ENCODE measurements at places on chromosomes 3 and 15.
A peak's percentile ranks its signal among the peaks of the same experiment; 100 is the strongest.

GRCh38 chr3:15979495-15979894 is 181.7 kb upstream of the ANKRD28 start:
- no peak for DNase-seq

- DNase-seq = peak; percentile 90
Measured at GRCh38 chr3:126287536-126288241, 69.5 kb downstream of the KLF15 start.

- no peak for DNase-seq
Measured at GRCh38 chr3:14543446-14543845, 3.3 kb upstream of the GRIP2 start.

GRCh38 chr3:96072226-96072625 is 742.2 kb upstream of the EPHA6 start:
- no peak for DNase-seq

DNA sequence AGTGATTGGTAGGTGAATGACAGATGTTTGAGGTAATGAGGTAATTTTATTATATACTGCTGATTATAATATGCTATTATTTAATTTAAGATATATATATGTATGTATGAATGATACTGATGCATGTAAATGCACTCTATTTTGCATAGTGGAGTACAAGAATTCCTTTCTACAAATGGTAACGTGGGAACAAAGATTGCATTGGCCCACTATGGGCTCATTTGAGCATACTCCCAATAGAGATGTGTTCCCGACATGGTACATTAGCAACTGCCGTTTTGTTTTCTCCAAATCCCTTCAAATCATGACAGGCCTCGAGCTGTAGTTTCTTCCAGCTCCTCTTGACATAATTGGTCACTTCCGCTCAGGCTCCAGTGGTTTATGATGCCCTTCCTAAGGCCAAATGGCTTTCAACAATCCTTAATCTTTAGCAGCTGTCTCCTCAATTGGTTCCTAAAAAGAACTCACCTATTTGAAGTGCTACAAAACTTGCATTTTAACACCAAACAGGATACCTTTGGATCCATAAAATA is 266.1 kb downstream of the ADAMTSL3 start:
- no peak for DNase-seq

DNA sequence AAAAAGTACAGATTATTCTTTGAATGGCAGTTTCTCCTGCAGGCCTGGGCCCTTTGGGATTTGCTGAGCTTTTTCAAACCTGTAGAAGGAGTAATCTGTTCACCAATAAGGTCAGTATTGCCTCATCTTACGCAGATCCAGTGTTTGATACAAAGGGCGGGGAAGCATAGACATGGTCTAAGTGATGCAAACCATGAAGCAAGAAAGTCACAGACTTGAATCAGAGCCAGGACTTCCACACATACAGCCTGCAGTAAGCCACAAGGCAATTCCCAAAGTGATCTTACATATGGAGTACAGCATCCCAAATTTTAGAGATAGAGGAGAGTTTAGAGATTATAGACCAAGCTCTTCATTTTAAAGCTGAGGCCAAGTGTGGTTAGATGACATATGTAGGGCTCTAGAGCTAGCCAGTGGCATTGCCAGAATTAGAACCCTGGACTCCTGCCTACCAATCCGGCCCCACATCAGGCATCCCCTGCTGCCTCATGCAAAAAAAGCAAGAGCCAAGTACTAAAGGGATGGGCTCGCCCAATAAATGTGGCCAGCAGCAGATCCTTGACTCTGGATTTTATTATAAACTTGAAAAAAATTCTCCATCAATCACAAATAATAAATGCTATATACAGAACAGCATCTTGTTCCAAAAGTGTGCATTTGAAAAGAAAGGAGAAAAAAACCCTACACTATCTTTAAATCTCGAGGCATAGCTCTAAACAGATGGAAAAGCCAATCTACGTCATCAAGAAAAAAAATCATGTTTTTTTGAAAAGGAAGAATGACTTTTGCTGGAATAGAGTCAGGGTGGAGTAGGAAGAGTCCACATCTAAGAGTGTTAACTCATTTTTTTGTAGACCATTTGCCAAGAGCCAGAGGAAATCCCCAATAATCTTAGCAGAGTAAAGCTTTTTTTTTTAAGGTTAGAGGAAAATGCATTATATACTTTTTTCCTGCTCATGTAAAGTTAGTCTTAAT is 24.0 kb downstream of the ABI3BP start:
- no peak for DNase-seq

- DNase-seq = no peak
Measured at GRCh38 chr15:45572617-45573016, 14.6 kb upstream of the BLOC1S6 start.

DNA sequence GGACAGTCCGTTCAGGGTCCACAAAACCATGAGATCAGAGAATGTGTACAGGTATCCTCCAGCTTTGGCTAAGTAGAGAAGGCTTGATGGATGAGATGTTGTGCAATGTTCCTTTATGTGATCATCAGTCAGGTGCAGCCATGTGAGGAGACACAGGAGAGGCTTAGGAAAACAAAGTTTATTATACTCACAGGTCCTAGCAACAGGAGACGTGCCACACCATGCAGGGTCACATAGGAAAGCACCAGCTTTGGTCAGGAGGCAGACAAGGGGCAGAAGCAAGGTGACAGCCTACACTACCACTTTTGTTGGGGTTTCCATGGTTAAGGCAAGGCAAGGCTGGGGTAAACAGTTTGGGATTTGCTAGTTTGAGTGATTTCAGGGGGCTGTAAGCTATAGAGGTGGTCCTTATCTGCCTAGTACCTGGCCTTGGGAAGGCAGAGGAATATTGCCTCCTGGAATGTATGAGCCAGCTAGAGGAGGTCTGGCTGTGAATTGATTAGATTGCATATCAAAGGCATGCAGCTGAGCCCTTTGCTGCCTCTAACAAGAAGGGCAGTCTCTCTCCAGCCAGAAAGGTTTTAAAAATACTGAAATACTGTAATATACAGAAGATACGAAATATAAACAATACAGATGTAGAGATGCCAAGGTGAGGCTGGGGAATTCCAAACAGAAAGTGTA is 248.6 kb downstream of the RYR3 start:
- no peak for DNase-seq

DNA sequence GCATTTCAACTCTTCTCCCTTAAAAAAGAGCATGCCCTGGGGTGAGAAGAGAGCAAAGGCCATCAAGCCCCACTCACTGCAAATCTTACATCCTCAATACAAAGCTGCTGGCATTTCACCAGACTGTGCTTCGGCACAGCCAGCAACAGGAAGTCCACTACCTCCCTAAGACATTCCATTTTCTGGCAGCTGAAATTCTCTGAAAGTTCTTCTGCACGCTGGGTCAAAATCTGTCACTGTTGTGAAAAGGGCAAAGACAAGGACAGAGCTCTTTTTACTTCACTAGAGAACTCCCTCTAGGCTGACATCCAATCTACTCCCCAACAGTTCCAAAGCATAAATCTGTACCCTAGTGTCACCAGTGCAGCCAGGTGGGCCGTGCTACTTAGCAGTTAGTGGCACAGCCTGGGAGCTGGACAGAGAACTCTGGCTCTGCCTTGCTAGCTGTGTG is 6.3 kb downstream of the MTMR10 start:
- DNase-seq = no peak

- no peak for DNase-seq
Measured at GRCh38 chr3:157248590-157249422, 88.9 kb upstream of the CCNL1 start.

DNA sequence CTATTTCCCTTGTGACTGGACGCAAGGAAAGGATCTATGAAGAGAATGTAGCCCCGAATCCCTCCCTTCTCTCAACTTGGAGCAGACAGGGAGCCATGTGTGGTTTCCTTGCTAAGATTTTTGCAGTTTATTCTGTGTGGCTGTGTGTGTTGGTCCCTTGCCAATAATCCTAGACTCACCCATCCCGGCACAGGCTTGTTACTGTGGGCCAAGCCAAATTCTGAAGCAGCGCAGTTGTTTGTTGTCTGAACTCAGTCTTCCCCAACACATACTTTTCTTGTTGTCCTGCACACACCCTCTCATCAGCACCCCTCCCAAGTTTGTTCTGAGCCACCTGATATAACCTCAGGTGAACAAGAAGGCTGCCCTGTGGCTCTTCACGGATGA is 193.3 kb upstream of the CTDSPL start:
- no peak for DNase-seq

DNA sequence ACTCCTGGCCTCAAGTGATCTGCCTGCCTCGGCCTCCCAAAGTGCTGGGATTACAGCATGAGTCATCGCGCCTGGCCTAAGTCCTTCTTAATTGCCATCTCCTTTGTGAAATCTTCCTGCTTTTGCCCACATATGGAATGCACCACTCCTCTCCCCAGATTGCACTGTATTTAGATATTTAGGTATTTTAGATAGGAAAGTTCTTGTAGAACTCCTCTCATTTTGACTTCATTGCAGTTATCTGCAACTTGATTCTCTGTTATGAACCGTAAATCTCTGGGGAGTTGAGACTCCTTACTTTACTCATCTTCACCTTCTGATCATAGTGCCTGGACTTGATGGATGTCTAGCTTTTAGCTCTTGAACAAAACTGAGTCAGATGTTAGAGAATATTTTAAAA is 150.7 kb downstream of the AKAP13 start:
- no peak for DNase-seq

GRCh38 chr3:168808596-168808995 is 712.9 kb upstream of the GOLIM4 start:
- no peak for DNase-seq

All from nucleus accumbens (tissue), 56 donors.